Fibroblast of skin of back (primary cell): ENCODE measurements at places on chromosomes 2 and 18.

- no peak for DNase-seq
Measured at GRCh38 chr2:27752551-27753237, 18.8 kb upstream of the MRPL33 start.

DNA sequence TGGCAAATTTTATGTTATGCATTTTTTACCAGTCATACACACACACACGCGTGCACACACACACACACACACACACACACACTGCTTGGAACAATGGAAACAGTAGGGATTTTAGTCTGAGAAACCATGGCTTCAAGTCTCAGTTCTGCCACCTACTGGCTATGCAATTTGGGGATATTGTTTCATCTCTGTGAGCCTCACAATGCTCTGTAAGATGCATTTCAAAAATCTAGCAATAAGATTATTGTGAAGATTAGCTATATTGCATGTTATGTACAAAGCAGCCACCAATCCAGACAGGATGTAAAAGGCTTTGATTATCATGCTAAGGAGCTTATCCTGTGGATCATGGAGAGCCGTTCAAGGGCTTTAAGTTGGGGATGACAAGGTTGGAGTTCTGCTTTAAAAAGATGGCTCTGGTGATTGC, 401.4 kb downstream of the NBAS start:
- DNase-seq, result peak; percentile 58

GRCh38 chr2:193824474-193824873, 1629.7 kb upstream of the TMEFF2 start:
- peak; percentile 93 for DNase-seq

GRCh38 chr2:240237609-240238174, 97.2 kb upstream of the OTOS start:
- peak; percentile 57 for DNase-seq

- no peak for DNase-seq
Measured at GRCh38 chr18:36403896-36404820, 106.6 kb downstream of the FHOD3 start.

- peak; percentile 7 for DNase-seq
Measured at GRCh38 chr18:3852321-3852720, 402.3 kb downstream of the TGIF1 start.

DNA sequence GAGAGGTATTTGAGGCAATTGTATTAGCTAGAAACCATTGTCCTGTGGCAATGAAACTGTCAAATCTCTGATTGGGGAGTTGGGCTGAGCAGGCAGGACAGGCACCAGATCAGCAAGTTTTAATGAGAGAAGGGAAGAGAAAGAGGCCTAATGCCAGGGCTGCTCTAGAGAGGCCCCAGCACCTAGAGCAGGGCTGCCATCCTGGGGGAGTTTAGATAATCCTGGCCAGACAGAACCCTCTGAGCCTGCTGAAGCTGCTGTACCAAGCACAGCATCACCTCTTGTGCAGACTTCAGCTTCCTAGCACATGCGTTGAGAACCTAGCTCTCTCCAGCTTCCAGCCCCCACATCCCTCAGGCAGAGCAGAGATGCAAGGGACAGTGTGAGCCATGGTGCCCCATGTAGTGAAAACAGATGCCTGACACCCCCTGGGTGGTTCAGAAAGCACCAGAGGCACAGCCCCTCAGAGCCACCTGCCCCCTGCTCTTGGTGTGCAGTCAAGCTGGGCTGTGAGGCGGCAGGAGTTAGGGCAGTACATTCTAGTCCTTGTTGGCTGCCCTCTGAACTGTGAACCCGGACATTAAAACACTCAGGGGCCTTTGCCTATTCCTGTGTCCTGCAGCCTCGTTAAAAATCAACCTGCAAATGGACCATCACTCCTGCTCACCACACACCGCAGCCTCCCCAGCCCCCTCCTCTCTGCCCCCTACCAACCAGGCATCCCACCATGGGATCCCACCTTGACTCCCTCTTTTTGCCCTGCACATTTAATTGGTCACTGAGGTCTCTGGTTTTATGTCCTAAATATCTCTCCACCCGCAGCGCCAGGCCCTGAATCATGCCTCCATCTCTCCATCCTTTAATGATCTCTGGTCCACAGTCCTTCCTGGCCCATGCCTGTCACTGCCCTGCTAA, 52.7 kb downstream of the ADD2 start:
- DNase-seq, result no peak

- no peak for DNase-seq
Measured at GRCh38 chr2:146415291-146415690, 1429.5 kb upstream of the ACVR2A start.

DNA sequence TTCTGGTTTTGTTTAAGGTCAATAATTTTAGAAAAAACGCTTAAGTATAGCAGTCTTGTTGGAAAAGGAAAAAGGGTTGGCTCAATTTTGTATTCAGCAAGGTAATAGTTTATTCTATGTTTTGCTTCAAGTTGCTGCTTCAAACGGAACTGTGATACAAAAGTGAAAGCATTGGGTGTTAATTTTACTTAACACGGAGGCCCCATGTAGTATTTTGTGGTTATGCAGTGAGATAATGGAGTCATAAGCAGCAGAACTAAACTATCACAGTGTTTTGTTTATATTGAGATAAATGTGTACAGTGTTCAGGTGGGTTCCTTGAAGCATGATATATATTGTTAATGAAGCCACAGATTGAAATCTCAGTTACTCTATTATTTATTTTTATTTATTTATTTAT, 67.0 kb upstream of the LYPD6B start:
- no peak for DNase-seq

GRCh38 chr18:2896990-2897389, 50.2 kb downstream of the EMILIN2 start:
- DNase-seq, result no peak

GRCh38 chr2:35989503-35989902, 366.1 kb upstream of the CRIM1 start:
- no peak for DNase-seq

DNA sequence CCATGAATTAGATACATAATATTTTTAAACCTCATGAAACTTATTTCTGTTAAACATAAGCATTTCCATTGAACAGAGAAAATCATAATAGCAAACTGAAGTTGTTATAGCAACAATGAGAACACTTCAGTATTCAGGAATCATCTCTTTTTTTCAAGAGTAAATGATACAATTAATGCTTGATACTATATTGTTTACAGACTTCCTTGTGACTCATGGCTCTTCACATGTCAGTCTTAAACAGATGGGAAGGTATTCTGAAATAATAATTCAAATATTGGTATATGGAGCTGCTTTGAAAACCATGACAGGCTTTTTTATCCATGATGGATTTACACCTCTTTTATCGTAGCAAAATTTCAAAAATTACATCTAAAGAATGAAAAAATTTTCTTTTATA, 226.5 kb upstream of the RBMS1 start:
- DNase-seq, result no peak

DNA sequence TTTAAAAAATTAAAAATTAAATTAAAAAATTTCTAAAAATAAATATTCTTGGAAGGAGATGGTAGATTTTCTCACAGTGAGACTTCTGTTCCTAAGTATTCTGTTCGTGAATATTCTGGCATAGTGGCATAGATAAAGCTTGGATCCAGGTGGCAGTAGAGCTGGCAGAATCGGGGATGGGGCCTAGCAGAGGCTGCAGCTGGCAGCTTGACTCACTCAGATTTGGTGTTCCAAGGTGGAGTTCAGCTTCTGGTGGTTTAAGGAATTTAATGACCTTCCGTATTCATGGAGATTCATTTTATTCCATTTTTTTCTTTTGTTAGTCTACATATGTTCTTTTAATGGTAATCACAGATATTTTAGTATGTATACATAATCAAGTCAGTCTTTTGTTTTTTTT, 19.9 kb downstream of the ARMC9 start:
- DNase-seq, result no peak

GRCh38 chr2:190458352-190459107, 50.4 kb downstream of the MFSD6 start:
- DNase-seq, result no peak

DNA sequence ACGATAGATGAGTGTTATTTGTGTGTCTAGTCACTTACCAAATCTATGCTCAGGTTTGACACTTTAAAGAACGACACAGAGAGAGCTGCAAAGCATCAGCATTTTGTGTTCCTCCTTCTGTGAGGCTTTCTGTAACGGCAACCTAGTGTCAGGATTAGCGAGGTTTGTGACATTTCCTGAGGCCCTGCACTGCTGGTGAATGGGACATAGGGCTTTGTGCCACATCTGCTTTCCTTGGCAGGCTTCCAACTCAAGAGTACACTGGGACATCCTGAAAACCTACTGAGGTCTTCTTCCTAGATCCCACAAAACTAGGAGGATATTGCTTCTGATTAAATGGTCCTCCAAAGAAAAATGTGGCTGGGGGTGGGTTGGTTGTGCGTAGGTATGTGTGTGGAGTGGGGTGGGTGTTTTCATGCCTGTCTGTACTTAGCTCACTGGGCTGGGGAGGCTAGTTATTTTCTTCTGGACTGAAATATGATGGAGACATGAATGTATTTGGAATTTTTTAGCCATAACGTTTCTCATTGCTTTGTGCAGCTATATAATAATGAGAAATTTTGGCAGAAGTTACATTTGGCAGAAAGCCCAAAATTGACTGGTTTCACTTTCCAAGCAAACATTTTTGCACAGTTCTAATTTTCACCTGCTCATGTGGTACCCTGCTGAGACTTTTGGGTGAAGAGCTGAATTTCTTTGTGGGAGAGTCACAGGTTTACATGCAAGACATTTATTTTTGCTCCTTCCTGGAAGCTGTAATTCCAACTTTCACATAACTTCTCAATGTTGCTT, 308.4 kb downstream of the XIRP2 start:
- peak; percentile 50 for DNase-seq

DNA sequence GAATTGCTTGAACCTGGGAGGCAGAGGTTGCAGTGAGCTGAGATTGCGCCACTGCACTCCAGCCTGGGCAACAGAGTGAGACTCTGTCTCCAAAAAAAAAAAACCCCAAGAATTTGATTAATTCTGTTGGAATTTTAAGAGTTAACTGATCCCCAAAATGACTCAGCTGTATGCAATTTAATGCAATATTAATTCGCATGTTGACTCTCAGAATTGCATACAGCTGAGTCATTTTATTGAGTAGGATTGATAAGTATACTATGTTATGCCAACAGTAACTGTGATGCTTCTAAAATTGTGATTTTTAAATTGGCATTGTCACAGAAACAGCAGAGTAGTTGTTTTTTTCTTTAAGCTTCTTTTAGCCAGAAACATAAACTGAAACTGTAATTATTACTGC, 19.6 kb downstream of the MSH2 start:
- DNase-seq, result peak; percentile 83

- no peak for DNase-seq
Measured at GRCh38 chr2:39664232-39664887, 1.4 kb upstream of the TMEM178A start.

GRCh38 chr18:14914121-14914520, 166.1 kb downstream of the ANKRD30B start:
- no peak for DNase-seq

DNA sequence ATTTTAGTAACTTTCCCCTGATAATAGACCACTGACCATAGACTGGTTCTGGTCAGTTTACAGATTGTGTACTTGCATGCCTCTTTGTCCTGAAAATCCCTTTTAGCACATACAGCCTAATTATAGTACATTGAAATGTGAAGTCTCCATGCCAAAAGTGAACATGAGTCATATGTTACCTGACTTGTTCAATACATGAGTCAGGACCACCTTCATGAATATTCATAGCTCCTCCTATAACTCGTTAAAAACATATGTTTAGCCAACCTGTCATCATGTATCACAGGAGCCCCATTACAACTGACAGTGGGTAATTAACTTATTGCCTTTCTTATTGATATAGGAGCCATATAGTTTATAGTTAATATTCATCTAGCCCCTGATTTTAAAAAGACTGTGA, 78.6 kb downstream of the SH3YL1 start:
- DNase-seq, result no peak

GRCh38 chr2:235025800-235026536, 74.2 kb downstream of the SH3BP4 start:
- peak; percentile 90 for DNase-seq

- DNase-seq, result peak; percentile 25
Measured at GRCh38 chr2:37301408-37301807, 23.2 kb downstream of the PRKD3 start.

DNA sequence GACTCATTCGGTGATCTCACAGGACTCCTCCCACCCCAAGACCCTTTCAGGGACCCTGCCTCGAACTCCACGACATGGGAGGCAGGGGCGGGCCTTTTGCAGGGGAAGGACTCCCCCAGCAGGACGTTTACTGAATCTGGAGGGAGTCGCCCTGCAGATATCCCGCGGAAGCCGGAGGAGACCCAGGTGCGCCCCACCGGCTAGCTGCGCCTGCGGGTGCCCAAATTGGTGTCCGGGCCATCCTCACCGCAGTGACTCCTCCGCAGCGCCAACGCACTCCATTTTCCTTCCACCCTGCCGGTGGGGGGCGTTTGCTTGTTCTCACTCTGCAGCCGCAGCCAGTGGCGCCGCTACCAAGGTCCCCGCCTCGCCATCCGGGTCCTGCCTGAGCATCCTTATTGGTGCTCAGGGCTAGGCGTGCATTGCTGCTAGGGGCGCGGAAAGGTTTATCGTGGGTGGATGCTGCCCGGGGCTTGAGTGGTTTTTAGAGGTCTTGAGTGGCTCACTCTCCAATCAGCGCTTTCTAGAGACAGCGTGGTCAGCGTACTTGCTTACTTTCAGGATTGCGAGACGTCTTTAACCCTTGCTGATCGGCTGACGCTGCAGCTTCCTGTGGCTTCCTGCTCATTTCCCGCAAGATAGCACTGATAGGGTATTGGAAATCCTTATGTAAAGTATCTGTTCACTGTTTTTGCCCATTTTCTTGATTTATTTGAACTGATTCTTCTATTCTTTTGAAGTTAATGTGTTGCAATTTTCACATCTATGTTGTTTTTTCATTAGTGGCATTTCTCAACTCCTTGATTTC, 81.4 kb downstream of the BIN1 start:
- peak; percentile 81 for DNase-seq

GRCh38 chr2:122163617-122164016, 408.2 kb downstream of the TSN start:
- no peak for DNase-seq

DNA sequence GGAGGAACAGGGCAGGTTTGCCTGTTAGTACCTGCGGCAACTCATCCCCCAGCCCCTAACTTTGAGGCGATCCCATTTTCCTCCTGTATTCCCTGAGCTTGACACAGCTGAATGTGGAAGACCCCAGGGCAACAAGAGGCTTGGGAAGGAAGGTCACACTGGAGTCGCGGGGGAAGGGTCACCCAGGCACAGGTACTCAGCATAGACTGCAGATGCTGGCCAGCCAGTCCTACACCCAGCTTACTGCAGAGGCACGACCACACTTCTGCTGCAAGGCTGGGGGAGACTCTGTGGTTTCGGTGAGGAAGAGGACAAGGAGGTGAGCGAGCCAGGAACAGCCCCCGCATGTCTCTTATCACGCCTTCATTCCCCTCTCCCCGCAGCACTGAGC, 91.5 kb downstream of the MALT1 start:
- DNase-seq, result no peak

GRCh38 chr18:10299643-10300042, 154.8 kb upstream of the APCDD1 start:
- DNase-seq, result peak; percentile 49
